ENCODE measurements at places on chromosomes 1 and 21.

- no peak for DNase-seq
Measured at GRCh38 chr21:28074676-28075075, 918.0 kb downstream of the LTN1 start.

- no peak for DNase-seq
Measured at GRCh38 chr1:36123356-36123755, 1.7 kb downstream of the COL8A2 start.

GRCh38 chr21:33644383-33645074 lies 2.2 kb downstream of the ITSN1 start:
- DNase-seq, result no peak

- DNase-seq, result no peak
Measured at GRCh38 chr1:222413436-222413835, 134.5 kb downstream of the HHIPL2 start.

DNA sequence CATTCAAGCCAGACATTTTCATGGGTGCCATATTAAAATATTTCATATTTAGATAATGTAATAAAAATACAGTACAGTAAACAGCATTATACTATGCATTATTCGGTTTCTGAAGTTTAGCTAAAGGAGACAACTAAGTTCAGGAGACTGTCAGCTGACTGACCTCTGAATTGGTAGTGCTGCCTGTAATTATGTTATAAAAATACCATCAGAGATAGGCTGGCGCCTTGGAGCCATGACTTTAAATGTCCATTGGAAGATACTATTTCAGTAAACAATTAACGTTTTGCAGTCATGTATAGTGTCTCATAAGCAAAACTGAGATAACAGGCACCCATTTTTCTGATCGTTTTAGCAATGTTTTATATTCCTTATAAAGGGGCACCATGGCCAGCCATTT lies 11.3 kb upstream of the RAB29 start:
- DNase-seq, result no peak

DNA sequence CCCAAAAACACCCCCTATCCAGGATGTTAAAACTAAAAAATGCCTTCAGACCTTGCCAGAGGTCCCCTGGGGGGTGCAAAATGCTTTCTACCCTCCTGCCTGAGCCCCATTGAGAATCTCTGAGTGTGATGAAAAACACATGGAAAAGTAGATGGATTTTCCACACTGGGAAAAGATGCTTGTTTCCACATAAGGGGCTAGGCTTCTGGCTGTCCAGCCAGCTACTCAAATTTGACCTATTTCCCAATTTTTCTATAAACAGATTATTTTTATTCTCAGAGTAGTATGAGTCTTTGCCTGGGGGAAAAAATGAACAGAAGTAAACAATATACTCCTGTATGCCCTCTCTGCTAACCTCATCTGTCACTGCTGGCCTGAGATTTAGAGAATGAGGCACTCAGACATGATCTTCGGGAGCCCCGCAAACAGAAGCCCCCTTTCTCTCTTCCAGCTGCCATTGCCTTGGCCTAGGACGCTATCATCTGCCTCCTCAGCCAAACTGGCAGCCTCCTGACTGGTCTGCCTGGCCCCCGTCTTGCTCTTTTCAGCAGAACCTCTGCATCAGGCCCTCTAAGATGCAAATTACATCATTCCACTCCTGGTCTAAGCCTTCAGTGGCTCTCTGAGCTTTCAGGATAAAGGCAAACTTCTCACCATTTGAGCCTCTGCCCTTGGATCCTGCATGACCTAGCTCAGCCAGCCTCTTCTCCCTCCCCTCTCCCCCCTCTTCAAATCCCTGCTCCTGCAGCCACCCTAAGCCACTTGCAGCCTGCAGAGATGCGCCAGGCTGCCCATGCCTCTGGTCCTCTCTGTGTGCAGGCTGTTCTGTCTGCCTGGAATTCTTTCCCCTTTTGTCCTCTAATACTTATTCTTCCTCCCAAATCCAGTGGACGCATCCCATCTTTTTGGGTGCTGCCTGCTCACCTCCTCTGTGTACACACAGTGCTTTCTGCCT lies 39.7 kb upstream of the TMEM125 start:
- no peak for DNase-seq

- DNase-seq, result no peak
Measured at GRCh38 chr1:201545851-201546492, 7.0 kb downstream of the NAV1 start.

DNA sequence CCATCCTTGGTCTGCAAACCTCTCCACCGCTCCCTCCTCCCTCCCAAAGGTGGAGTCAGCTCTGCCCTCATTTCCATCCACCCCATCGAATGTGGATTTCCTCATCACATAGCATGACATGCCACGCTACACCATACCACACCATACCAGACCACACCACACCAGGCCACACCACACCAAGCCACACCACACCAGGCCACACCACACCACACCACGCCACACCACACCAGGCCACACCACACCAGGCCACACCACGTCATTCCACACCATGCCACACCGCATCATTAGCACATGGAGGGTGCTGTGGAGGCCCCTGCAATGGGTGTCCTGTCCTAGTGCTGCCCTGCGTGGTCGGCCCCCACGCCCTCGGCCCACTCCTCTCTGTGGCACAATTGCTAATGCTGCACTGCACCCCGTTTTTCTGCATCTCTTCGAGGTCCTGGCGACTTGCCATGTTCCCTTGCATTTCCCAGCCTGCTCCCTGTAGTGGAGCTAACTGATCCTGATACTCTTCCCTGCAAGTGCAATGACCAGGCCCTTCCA lies 11.3 kb downstream of the DFFB start:
- no peak for DNase-seq

- no peak for DNase-seq
Measured at GRCh38 chr1:67298762-67299161, 8.9 kb upstream of the IL12RB2 start.

DNA sequence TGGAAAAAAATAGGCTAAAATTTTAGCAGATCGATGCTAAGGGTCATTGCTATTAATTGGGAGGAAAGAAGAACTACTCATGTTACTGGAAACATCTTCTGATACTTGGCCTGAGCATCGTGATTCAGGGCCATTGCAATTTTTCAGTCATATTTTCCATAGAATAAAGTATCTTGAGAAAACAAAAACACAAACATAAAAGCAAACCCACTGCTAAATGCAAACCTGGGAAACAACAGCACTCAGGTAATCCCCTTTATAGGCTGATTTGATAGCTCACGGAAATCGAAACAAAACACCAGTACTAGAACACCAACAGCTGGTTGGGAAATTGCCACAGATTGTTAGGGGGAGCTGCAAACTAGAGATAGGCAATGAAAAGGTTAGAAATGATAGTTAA lies 172.9 kb upstream of the ESRRG start:
- no peak for DNase-seq

- DNase-seq, result no peak
Measured at GRCh38 chr1:178107823-178108222, 13.9 kb downstream of the RASAL2 start.

DNA sequence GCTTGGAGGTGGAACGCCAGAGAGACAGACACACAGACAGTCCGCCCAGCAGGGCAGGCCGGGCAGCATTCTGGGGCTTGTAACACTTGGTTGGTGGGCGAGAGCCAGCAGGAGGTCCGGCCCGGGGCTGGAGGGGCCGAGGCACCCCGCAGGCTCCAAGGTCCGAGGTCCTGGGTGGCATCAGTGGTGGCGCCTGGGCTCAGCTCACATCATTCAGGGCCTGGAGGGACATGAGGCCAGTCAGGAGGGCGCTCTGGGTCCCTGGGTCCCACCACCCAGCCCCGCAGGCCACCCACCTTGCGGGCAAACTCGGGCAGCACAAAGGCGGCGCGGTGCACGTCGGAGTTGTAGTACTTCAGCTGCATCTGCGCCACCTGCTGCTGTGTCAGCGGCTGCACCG lies 5.2 kb downstream of the SRM start:
- DNase-seq, result no peak

DNA sequence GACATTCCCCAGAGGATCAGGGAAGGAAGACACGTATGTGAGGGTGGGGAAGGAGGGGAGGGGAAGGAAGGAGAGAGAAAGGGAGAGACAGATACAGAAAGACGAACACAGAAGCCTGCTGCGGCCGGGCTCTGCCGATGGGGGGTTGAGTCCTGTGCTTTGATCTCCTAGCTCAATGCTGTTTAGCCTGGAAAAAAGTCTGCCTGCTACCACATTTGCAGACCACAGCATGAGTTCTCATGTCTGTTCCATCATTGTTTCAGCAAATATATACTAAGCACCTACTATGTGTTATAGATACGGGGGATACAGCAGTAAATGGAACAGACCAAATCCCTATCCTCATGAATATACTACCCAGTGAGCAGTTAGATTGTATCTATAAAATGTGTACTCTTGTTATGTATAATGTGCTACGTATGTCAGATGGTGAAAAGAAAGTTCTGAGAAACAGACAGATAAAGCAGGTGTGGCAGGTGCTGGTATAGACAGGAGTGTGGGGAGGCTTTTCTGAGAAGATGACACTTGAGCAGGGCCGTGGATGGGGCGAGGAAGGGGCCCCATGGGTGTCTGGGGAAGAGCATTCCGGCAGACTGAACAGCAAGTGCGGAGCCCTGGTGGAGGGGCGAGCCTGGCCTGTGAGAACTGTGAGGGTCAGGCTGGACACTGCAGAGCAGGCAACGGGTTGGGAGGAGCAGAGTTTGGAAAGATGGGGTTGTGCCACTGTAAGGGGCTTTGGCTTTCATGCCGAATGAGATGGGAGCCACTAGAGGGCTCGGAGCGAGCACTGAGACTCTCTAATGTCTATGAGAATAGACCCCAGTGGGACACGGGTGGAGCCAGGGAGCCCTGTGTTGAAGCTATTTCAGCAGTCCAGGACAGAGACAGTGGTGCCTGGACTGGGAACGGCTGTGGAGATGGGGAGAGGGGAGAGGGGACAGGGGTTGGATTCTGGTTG lies 34.1 kb downstream of the KIAA1614 start:
- DNase-seq, result no peak

GRCh38 chr1:2610036-2610959 lies 22.5 kb downstream of the MMEL1 start:
- no peak for DNase-seq

DNA sequence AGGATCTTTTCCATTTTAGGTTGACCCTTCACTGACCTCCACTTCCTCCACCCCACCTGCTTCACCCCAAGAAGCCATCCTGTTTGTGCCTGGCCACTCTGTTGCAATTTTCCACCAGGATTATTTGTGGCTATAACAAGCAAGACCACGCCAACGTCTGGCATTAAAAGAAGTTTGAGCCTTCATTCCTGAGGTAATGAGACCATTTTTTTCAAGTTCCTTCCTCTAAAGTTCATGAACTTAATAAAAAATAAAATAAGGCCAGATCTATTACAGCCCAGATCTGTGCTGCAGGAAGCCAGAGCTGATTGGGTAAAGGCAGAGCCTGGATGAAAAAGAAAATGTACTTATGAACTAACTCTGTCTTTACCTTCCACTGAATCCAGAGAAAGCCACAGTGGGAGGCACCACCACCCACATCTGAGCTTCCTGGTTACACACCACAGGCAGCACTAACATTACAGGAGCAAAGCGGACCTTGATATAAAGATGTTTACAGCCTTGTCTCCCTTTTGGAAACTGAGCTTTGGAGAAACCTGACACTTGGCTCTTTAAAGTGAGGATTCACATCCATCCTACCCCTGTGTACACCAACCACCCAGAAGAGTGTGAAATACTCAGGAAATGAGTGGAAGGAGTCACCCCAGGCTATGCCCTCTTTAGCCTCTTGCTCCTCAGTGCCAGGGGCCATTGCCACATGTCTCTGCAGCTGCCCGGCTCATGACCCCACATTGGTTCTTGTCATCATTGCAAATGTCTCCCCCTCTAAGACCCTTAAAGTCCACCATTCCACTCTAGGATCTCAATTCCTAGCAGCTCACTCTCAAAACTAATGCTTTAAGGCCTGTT lies 293.6 kb downstream of the PLPP3 start:
- DNase-seq, result no peak

- DNase-seq, result no peak
Measured at GRCh38 chr1:48019714-48020315, 22.6 kb upstream of the TRABD2B start.

- DNase-seq, result no peak
Measured at GRCh38 chr1:237386362-237387143, 344.6 kb downstream of the RYR2 start.

- DNase-seq, result no peak
Measured at GRCh38 chr1:38004284-38005108, 818 bp downstream of the FHL3 start.

DNA sequence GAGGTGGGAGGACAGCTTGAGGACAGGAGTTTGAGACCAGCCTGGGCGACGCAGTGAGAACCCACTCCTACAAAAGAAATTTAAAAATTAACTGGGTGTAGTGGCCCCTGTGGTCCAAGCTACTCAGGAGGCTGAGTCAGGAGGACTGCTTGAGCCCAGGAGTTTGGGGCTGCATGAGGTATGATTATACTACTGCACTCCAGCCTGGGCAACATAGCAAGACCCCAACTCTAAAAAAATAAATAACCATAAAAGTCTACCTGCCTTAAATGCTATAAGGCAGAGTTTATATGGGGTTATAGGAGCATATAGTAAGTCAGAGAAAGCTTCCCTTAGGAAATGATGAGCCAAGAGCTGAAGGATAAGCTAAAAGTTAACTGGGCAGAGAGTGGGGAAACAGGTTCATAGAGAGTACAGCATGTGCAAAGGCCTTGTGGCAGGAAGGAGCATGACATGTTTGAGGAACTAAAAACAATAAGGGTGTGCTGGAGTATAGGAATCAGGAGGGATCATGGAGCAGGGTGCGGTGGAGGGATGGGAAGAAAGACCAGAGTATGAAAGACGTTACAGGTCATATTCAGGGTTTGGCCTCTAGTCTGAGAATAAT lies 68.3 kb downstream of the ADSS2 start:
- no peak for DNase-seq

DNA sequence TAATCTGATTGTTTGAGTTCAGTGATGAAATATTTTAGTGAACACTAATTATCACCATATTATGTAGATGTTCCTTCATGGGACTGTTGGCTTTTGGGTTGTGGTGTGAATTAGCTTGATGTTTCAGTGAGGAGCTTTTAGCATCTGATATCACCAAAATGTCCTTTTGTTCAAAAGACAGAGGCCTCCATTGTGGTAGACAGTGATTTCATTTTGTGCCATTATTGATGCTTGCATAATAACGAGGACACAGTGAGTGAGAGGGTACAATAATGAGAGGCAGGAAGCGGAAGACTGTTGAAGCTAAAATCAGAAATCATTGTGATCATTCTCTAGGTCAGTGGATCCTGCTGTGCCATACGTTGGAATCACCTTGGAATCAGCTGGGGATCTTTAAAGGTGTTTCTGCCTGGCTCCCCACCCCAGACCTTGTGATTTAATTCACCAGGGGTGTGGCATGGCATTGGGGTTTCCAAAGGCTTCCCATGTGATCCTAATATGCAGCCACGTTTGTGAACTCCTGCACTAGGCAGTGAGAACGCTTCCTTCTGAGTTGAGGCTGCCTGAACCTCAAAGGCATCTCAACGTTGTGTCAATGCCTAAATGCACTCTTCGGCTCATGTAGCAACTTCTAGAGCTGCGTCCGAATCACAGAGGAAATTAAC lies 82.1 kb upstream of the KIF1B start:
- DNase-seq, result no peak

DNA sequence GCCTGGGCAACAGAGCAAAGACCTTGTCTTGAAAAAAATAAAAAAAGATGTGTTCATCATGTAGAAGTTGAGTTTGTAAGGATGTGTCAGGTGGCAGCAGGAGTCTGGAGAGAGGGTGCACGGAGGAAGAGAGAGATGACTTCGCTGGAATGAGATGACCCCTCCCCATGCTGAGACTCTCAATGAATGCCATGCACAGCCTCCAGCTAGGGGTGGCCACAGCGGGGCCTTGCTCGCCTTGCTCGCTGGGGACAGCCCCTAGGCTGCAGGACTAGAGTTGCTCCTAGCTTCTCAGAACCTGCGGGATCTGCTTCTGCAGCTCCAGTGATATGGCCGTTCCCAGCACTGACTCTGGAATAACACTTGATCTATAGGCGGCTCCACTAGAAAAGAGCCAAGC lies 6.6 kb upstream of the C2CD2 start:
- no peak for DNase-seq

Data from stimulated activated CD4-positive, alpha-beta T cell treated with anti-CD3 and anti-CD28 coated beads, Interleukin-1b, Interleukin-23, amount 100 ng/mL, for 1 hour (primary cell).